ENCODE measurements at places on chromosomes 5 and 9.

GRCh38 chr9:25891527-25891926 is 213.3 kb upstream of the TUSC1 start:
- no peak for DNase-seq

- no peak for DNase-seq
Observed at GRCh38 chr5:100519075-100519474, 16.1 kb upstream of the FAM174A start.

DNA sequence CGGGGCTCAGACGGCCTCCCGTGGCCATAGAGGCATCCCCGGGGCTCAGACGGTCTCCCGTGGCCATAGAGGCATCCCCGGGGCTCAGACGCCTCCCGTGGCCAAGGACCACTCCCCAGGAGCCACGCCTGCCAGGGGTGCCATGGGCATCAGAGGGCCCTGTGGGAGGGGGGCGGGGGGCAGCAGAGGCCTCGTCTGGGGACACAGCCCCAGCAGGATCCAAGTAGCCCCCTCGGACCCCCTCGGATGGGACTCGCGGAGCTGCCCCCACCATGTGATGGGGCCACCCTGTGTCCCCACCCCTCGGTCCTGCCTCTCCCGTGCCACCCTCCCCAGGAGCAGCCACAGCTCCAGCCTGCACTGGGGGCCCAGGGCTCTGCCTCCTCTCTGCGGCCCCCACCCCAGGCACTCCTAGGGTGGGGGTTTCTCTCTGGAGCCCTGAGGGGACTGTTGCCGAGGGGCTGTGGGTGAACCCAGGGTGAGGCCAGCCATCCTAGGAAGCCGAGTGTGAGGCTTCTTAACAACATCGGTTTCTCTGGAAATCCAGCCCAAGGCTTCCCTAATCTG is 2.5 kb downstream of the ENTPD8 start:
- DNase-seq: no peak

DNA sequence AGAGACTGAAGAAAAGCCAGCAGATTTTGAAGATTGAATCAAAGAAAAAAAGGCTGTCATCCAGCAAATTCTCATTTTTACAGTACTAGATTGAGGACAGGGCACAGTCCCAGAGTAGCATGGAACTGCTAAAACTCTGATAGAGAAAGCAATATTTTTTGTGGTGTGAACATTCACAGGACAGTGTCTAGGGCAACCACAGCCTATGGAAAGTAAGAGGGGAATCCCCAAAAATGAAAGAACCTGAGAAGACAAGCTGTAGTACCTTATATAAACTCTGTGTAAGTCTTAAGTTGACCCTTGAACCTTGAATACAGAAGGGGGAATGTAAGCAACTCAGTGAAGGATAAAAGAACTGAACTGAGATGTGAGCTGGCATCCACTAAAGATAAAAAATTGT is 540.3 kb downstream of the HINT1 start:
- DNase-seq: no peak

DNA sequence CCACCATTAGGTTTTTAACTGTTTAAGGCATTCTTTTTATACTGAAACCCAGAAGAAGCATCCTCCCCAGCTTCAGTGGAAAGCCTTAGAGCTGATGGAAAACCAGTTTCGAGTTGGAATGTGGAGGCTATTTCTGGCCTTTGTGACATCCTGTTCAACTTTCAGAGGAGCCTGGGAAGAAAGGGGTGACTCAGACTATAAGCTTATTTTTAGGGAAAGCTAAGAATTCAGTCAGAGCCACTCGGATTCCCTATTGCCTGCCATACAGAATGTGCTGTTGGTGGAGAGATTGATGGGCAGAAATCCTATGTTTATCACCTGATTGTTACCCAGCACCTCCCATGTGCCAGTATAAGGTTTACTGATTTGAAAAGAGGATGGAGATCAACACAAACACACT is 19.8 kb downstream of the PALM2AKAP2 start:
- DNase-seq: no peak

- no peak for DNase-seq
Observed at GRCh38 chr9:116868201-116868600, 181.1 kb downstream of the TRIM32 start.

DNA sequence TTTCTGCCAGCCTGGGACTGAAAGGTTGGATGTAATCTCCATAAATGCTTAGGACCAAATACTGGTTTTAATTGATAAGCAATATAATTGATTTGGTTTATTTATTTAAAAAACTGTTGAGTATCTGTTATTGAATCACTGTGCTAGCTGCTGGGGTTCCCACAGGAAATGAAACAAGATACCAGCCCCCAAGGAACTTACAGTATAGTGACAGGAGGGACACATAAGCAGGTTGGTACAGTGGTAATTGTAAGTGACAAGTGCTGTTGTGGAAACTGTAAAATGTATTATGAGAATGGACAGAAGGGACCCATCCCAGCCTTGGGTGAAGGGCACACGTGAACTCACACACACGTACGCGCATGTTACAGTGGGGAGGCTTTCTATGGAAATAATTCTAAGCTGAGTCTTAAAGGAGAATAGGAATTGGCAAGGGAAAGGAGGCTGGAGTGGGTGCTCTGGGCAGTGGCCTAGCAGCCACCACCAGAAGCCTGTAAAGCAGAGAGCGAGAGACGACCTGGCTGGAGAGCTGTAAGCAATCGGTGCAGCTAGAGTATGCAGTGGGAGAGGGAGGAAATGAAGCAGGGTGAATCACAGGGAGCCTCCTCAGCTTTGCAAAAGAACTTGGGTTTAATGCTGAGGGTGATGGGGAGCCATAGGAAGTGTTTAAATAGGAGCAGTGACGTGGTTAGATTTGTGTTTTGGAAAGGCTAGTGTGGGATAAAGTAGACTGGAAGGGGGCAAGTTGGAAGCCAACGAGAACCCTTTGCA is 39.3 kb downstream of the GLRA1 start:
- no peak for DNase-seq

- DNase-seq: no peak
Observed at GRCh38 chr9:133939845-133940244, 52.3 kb downstream of the VAV2 start.

GRCh38 chr5:39469176-39469575 is 44.4 kb upstream of the DAB2 start:
- DNase-seq: no peak

DNA sequence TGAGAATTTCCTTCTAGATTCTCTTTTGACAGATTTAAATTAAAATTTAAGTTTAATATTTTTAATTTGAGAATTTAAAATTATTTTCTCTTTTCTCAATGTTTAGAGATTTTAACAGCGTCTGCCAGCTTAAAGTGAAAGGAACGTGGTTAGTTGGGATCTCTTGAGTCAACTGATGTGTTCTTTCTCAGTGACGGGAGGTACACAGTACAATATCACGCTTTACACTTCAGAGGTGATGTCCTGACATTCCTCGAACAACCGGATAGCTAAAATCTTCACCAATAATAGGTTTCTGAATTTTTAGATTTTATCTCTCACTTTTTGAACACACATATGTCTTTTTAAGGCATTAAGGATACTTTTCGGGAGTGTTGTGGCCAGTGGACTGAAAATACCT is 81.1 kb downstream of the FAM174A start:
- DNase-seq: no peak

DNA sequence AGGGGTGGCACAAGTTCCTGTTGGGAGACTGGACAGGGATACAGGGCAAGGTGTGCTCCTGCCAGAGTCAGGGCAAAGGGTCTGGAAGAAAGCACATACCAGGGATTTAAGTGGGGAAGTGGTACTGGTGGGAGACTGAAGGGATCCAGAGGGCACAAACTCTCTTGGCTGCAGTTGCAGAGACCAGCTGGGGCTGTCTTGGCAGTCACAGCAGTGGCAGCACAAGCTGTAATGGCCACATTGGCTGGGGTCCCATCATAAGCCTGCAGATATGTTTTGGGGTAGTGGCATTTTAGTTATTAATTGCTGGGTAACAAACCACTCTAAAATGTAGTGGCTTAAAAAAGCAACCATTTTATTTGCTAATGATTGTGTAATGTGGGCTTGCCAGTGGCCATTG is 492.2 kb downstream of the ENC1 start:
- DNase-seq: no peak

- peak; percentile 30 for DNase-seq
Observed at GRCh38 chr5:151075698-151076331, 5.0 kb downstream of the TNIP1 start.

DNA sequence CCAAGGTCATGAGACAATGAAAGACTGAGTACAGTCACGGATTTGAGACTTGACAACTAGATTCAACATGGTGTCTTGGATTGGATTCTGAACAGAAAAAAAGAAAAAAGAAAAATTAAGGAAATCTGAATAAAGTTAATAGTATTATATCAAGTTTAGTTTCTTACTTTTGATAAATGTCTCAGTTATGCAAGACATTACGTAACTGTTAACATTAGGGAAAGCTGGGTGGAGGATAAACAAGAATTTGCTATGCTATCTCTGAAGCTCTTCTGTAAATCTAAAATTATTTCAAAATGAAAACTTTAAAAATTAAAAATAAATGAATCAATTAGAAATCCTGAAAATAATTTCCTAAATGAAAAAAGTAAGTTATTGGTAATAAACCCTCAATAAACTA is 14.4 kb upstream of the DCAF12 start:
- no peak for DNase-seq

DNA sequence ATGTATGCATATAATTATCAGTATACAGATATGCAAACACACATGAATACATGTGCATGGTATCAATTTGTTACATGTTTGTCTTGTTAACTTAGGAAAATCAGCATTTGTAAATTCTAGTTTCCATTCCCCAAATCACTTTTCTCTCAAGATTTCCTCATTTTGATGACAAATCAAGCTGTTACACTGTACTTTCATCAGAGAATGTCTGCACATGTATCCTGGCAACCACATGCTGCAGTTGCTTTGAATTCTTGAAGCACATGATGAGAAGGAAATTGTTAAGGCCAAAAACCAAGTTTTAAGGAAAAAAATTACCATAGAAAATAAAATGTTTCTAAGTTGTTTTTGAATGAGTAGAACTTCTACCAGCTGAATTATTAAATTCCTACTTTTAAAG is 1834.5 kb downstream of the EFNA5 start:
- DNase-seq: no peak

- no peak for DNase-seq
Observed at GRCh38 chr5:65961633-65962032, 35.3 kb downstream of the ERBIN start.

DNA sequence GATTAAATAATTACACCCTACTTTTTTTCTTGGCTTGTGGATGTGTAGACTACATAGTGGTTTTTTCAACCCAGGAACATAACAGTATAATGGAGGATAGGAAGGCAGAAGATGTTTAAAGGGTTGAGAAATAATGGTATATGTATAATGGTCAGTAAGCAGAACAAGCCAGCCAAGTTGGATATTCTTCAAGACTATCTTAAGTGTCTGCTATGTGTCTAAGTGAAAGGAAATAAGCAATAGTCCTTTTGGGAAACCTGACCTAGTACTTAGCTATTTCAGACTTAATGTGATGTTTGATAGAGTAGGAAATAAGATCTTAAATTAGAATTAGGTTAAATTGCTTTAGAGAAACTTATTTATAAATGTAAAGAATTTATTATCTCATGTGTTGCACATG is 85.7 kb downstream of the PTPDC1 start:
- DNase-seq: no peak

GRCh38 chr5:113067635-113068344 is 91.2 kb downstream of the DCP2 start:
- DNase-seq: no peak

DNA sequence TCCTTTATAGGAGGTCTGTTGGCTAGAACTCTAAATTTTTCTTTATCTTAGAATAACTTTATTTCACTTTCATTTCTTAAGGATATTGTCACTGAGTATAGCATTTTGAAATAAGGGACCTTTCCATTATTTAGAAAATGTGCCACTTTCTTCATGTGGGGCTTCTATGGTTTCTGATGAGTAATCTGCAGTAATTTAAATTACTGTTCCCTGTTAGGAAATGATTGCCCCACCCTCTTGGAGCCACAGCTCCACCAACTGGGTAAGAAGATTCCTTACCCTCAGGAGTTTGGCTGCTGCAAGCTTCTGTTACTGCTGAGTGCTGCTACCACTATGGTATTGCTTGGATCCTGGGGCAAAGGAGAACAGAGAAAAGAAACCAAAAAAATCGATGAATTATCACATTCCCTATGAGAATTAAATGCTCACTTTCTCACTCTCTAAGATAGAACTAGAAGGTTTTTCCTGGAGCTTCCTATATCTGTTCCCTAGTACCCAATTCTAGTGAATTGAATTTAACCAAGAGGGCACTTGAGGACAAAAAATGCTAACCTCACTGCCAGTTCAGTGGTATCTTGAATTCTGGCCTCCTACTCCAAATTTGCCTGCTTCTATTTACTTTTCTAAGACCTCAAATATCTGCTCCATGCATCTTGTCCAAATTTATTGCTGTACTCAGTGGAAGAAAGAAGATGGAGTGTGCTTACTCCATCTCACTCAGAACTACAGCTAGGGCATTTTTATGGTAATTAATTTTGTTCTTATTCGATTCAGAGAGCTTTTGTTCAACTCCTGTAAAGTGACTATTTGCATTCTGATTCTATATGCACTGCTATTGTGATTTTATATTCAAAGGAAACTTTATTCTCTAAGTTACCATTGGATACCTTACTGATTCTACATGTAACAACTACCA is 2111.3 kb downstream of the MAT2B start:
- DNase-seq: no peak

GRCh38 chr5:39716532-39717028 is 291.8 kb upstream of the DAB2 start:
- DNase-seq: peak; percentile 22

DNA sequence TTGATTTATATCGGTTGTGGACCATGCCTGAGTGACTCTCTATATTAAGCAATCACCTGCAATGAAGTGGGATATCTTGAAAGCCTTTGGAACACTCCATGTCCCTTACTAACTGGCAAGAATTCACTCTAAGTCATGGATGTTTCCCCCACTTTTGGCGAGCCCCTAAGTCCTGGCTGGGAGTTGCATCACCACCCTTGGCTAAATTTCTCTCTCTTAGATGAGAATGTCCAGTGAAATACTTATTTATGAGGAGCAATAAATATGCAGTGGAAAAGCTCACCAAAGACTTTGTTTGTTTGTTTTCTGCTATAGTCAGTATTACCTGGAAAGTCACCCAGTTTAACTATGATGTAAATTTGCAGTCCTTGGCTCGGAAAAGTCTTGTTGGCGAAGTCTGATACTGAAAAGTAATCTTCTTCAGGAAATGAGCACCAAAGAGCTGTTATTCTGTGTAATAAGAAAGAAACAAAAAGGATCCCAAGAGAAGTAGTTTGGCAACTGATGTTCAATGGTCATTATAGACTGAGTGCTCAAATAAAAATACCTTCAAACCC is 333.8 kb downstream of the DMRT2 start:
- no peak for DNase-seq

- DNase-seq: no peak
Observed at GRCh38 chr9:109629615-109630014, 131.5 kb upstream of the PTPN3 start.

GRCh38 chr5:157857816-157858526 is 974 bp downstream of the CLINT1 start:
- no peak for DNase-seq

GRCh38 chr5:14775857-14776256 is 95.7 kb downstream of the ANKH start:
- no peak for DNase-seq

DNA sequence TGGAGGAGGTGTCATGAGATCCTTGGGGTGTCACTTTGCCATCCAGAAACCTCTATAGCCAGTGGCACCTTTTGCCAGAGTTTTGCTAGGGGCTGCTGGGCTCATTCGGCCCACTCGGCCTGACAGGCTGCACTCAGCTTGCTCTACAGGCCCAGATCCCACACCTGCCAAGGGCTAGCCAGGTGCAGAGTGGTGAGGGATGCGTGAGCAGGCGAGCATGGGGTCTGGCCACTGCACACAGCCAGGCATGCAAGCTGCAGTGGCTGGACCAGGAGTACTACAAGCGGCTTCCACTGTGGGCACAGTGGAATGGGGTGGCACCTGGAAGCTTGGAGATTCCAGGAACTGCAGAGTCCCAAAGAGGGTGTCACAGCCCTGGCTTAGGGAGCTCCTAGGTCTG is 372.7 kb downstream of the CHSY3 start:
- DNase-seq: no peak
